ENCODE measurements at places on chromosomes 5 and 9. TPM values are rescaled to one million over a fixed set of nuclear protein-coding genes. Genes with fewer than 3 reads are reported as not detected.

IGFBPL1 gene
- 7.9 TPM for total RNA-seq

GPR150 gene
- total RNA-seq: not detected

ISL1 gene
- 2.7 TPM for total RNA-seq

MEIKIN gene
- total RNA-seq: not detected

SLCO6A1 gene
- total RNA-seq: not detected

PCDHB6 gene
- 0.21 TPM for total RNA-seq

BARX1 gene
- total RNA-seq: 1.7 TPM

GEMIN5 gene
- total RNA-seq: 20.2 TPM

MSX2 gene
- total RNA-seq: 2.0 TPM

TMEM174 gene
- not detected for total RNA-seq

VCAN gene
- total RNA-seq: 90.3 TPM

MELK gene
- total RNA-seq: 27.0 TPM

CEL gene
- 0.11 TPM for total RNA-seq

CNTLN gene
- total RNA-seq: 6.7 TPM

DNA sequence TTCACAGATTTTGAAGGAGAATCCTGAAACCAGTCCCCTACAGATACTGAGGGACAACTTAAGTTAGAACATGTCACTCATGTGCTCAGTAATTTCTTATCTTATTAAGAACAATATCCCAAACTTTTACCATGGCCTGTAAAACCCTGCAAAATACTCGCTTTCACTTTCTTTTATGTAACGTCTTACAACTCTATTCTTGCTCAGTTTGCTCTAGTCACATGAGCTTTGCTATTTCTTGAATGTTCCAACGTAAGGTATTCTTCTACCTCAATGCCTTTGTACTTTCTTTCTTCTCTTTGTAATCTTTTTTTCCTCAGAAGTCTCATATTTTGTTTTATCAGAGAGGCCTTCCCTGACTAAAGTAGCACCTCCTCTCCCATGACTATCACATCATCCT, 14.1 kb downstream of the TMEM38B start:
- DNase-seq: no peak

DNA sequence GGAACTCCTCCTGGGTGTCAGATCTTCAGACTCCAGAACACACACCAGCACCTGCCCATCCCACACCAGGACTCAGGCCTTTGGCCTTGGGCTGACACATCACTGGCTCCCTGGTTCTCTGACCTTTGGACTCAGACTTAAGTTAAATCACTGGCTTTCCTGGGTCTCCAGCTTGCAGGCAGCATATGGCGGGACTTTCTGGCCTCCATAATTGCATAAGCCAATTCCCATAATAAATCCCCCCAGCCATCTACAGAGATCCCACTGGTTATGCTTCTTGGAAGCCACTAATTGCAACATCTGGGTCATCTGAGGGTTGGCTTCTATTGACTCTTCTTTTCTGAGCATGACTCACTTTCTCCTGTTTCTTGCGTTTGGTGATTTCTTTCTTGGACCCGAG, 80.3 kb upstream of the SARDH start:
- no peak for DNase-seq

DNA sequence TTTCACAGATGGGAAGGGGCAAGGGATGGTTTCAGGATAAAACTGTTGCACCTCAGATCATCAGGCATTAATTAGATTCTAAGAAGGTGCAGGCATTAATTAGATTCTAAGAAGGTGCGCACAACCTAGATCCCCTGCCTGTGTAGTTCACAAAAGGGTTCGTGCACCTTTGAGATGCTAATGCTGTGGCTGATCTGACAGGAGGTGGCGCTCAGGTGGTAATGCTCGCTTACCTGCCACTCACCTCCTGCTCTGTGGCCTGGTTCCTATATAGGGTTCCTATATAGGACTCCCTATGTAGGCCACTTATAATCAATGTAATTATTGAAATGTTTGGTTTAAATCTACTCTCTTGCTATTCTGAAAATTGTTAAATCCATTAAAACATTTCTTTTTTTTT, 171.0 kb downstream of the MSX2 start:
- DNase-seq: no peak

DNA sequence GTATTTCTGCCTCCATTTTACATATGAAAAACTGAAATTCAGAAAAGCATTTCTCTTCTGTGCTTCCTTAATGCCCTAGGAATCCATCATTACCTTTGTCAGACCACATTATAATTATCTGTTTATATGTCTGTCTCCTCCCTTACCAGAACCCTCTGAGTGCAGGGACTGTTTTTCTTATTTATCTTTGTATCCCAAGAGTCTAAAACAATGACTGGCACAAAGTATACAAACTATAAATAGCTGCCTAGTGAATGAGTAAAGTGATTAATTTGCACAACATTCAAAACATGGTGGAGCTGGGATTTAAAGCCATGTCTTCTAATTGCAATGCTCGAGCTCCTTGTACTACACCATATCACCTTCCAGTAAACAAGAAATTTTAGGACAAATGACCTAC, 49.3 kb upstream of the HK3 start:
- no peak for DNase-seq

GRCh38 chr5:36078430-36078829, 11.7 kb upstream of the UGT3A2 start:
- no peak for DNase-seq

DNA sequence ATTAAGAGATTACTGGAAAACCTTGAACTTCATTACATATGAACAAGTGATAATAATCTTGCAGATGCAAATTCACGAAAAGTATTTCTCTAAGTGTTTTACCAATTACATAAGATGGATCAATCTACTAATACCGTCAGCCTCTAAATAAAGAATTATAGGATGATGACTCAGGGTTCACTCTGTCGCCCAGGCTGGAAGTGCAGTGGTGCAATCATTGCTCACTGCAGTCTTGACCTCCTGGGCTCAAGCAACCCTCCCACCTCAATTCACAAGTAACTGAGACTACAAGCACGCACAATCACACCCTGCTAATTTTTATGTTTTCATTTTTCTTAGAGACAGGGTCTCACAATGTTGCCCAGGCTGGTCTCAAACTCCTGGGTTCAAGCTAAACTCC, 56.1 kb downstream of the CHD1 start:
- no peak for DNase-seq

DNA sequence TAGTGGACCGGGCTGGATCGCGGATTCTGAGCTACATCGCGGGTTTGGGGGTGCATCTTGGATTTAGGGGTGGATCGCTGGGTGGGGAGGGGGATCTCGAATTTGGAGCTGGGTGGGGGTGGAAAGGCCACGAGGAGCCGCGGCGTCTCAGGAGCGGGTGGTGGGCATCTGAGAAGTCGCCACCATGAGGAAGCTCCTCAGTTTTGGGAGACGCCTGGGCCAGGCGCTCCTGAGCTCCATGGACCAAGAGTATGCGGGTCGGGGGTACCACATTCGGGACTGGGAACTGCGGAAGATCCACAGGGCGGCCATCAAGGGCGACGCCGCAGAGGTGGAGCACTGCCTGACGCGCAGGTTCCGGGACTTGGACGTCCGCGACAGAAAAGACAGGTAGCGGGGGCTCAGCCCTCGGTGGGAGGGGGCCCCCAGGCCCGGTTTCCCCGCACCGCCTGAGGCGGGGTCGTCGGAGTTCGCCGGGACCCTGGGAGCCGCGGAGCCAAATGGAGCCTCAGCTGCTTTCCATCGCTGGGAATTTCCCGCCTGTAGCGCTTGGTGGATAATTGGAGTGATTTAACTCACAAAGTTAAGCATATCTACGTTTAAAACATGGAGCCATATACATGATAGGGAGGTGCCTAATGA, 376 bp downstream of the ANKRD18B start:
- no peak for DNase-seq

DNA sequence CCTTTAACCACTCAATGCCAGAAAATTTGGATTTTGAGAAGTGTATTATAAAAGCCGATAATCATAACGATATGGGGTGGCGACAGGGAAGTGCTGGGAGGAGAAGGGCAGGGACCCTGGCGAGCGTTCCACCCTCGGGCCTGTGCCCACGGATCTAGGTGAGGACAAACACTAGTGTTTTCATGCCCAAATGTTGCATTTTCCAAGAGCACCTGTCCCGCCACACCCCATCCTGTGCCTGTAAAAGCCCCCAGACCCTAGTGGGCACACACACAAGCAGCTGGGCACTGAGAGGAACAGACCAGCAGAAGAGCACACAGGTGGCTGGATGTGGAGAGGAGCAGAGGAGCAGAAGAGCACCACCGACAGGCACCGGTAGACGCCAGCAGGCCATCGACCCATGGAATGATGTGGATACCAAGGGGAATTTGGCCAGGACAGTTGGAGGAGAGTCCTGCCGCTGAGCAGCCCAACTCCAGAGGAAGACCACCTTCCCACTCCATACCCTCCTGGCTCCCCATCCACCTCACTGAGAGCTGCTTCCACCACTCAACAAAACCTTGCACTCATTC, 315.0 kb downstream of the EDIL3 start:
- DNase-seq: no peak

- peak; percentile 72 for DNase-seq
Measured at GRCh38 chr5:115842089-115842935, 577 bp downstream of the AP3S1 start.

GRCh38 chr9:108609227-108609896, 246.4 kb downstream of the ACTL7B start:
- DNase-seq: peak; percentile 14

GRCh38 chr5:5191906-5192305, 51.8 kb downstream of the ADAMTS16 start:
- no peak for DNase-seq

DNA sequence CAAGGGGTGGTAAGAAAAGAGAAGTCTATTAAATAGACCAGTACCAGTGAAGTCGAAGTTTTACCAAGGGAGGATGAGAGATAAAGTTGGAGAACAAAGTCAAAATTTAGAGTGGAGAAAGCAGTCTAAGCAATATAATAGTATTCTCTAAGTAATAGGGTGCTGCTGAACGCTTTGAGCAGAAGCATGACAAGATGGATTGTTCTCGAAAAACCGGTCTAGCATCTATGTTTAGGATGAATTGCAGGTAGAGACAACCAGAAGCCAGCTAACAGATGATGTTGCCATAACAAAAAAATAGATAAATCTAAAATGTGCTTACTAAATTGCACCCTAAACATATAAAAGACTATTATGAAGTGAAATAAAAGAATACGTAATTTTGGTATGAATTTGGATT, 237.0 kb downstream of the PRELID2 start:
- DNase-seq: no peak

- peak; percentile 16 for DNase-seq
Measured at GRCh38 chr5:11524188-11524587, 380.1 kb downstream of the CTNND2 start.

GRCh38 chr5:179343719-179344430, 1.4 kb downstream of the ADAMTS2 start:
- no peak for DNase-seq

GRCh38 chr9:7212101-7212500, 454.3 kb downstream of the KDM4C start:
- peak; percentile 65 for DNase-seq

GRCh38 chr9:107874591-107875369, 385.2 kb upstream of the KLF4 start:
- no peak for DNase-seq

DNA sequence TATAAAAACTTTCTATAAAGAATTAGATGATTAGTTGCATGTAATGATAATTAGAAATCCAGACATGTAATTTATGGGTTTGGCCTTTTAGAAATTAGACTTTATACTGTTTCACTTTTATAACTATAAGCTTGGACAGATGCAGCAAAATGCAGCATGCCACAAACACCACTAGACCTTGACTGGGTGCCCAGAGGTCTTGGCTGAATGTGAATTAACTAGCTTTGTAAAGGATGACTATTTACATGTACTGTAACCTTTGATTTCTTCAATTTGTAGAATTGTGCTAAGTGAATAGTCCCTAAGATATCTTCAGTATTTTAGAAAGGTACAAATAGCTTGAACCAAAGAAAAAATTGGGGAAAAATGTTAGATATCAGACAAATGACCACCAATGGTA, 2168.1 kb downstream of the MAT2B start:
- DNase-seq: no peak

- DNase-seq: no peak
Measured at GRCh38 chr5:109937951-109938350, 248.2 kb downstream of the MAN2A1 start.

Data from SK-MEL-5 (cell line).